ENCODE measurements at places on chromosomes 6 and 20.

GRCh38 chr6:154301839-154302752 is 54.5 kb downstream of the IPCEF1 start:
- H3K27me3 ChIP-seq: no peaks in the 10 kb centered on the region
- no peak overlapping the region for H3K27ac ChIP-seq
- H3K36me3 ChIP-seq: no peaks in the 10 kb centered on the region
- peak; percentile 29 for DNase-seq
- H3K4me1 ChIP-seq: no peaks in the 10 kb centered on the region

- H3K27me3 ChIP-seq: no peaks in the 10 kb centered on the region
- no peak overlapping the region for H3K4me3 ChIP-seq
Measured at GRCh38 chr20:22673467-22673866, 89.1 kb upstream of the FOXA2 start.

GRCh38 chr6:116971959-116972358 is 94.9 kb downstream of the RFX6 start:
- no peak overlapping the region for H3K27ac ChIP-seq
- no peak overlapping the region for H3K4me3 ChIP-seq
- H3K27me3 ChIP-seq: no peaks in the 10 kb centered on the region
- DNase-seq: no peak
- H3K4me1 ChIP-seq: no peaks in the 10 kb centered on the region

DNA sequence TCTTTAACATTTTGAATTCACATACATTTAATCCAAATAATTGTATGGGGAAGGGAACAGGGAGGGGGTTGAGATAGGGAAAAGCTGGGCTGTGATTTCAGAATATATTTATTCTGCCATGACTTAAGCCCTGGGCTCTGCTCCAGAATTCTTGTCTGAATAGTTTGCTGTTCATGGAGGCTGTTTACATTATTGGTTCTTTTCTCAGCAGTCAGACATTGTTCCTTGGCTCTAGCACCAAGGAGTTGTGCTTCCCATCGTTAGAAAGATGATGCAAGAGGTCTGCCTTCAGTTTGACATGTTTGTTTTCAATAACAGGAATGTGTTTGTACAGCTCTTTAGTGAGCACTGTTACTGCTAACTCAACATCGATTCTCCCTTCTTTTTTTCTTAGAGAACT is 198.8 kb upstream of the CDYL start:
- H3K4me1 ChIP-seq: no peaks in the 10 kb centered on the region
- H3K27me3 ChIP-seq: no peaks in the 10 kb centered on the region
- DNase-seq: no peak
- peak overlapping the region; percentile 34 for H3K27ac ChIP-seq
- no peak overlapping the region for H3K4me3 ChIP-seq

DNA sequence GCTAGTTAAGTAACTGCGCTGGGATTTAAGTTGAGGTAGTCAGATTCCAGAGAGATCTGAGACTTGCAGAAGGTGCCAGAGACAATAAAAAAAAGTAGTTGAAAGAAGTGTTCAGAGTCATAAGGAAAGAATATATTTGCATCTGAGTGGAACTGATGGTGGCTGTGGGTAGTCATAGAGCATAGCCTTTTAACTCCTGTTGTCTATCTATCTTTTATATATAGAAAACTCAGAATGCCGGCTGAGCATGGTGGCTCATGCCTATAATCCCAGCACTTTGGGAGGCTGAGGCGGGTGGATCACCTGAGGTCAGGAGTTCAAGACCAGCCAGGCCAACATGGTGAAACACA is 62.0 kb downstream of the CARMIL1 start:
- H3K4me1 ChIP-seq: no peaks in the 10 kb centered on the region
- no peaks in the 10 kb centered on the region for H3K36me3 ChIP-seq
- no peaks in the 10 kb centered on the region for H3K27me3 ChIP-seq
- peak overlapping the region; percentile 54 for H3K27ac ChIP-seq
- DNase-seq: no peak

GRCh38 chr20:59063358-59064213 is 21.0 kb upstream of the PRELID3B start:
- H3K27me3 ChIP-seq: no peaks in the 10 kb centered on the region
- DNase-seq: no peak
- H3K4me1 ChIP-seq: no peaks in the 10 kb centered on the region
- no peak overlapping the region for H3K4me3 ChIP-seq
- H3K36me3 ChIP-seq: no peaks in the 10 kb centered on the region

DNA sequence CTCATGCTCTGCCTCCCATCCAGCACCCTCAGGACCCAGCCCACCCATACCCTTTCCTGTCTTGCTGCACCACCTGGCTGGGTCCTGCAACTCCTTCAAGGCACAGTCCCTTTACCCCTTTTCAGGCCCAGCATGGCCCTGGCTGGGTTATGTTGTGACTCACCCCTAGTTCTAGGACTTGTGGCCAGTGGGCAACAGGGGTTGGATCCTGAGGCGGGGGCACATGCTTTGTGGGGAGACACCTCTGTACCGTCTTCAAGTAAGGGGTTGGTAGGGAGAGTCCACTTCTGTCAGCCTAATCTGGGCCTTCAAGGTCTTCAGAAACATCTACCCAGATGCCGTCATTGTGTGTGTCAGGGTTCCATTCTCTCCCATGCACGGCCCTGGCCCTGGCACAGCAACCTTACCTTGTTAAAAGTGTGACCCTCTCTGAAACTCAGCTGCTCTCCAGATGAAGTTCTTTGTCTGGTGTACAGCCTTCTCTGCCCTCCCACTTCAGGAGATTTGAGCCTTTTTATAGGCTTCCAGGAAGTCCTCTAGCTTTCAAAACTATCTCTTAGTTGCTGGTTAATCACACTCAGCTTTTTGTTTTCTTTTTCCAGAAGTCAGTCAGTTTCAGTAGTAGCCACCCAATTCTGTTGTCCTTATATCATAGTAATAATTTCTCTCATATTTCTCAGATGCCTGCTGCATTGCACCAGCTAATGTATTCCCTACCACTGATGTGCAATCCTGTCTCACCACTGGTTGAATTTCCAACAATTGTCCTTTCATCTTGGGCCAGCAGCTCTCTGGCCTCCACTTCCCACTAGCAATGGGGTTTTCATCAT is 107.3 kb downstream of the NRN1 start:
- no peak for DNase-seq
- no peaks in the 10 kb centered on the region for H3K36me3 ChIP-seq
- no peaks in the 10 kb centered on the region for H3K27me3 ChIP-seq
- H3K4me1 ChIP-seq: no peaks in the 10 kb centered on the region
- H3K4me3 ChIP-seq: no peak overlapping the region

DNA sequence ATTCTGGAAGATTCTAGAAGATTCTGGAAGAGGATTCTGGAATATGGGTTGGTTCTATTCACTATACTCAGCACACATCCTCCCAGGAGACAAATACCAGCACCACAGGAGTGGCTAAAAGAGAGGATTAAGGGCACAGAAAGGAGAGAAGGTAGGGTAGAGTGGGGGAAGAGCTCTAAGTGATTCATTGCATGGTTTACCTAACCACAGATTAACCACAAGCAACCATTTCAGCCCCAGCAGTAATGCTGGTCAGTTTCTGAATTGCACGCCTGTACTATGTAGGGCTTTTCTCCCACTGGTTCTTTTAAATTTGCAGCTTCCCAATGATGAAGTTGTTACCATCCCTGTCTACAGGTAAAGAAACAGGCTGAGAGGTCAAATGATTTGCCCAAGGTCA is 192.7 kb upstream of the PMEPA1 start:
- no peak overlapping the region for H3K4me3 ChIP-seq
- DNase-seq: no peak
- no peaks in the 10 kb centered on the region for H3K4me1 ChIP-seq
- H3K27me3 ChIP-seq: no peaks in the 10 kb centered on the region

- no peaks in the 10 kb centered on the region for H3K36me3 ChIP-seq
- H3K27me3 ChIP-seq: no peaks in the 10 kb centered on the region
- H3K4me1 ChIP-seq: peaks cover 61% of the 10 kb centered on the region
- DNase-seq: no peak
Measured at GRCh38 chr20:63689046-63690002, 7.1 kb upstream of the TNFRSF6B start.

DNA sequence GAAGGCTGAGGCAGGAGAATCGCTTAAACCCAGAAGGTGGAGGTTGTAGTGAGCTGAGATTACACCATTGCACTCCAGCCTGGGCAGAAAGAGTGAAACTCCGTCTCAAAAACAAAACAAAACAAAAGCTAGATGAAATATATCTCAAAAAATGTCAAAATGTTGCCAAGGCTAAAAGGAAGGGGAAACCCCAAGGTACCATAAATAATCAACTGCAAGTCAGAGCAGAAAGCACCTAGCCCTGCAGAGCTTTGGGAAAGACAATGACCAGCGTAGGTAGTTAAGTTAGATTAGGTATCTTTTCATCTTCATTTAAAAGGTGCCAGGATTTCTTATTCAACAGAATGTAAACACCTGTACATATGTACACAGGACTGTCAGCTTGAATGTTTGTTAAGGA is 33.0 kb downstream of the AKIRIN2 start:
- no peak overlapping the region for H3K4me3 ChIP-seq
- H3K36me3 ChIP-seq: no peaks in the 10 kb centered on the region
- H3K4me1 ChIP-seq: no peaks in the 10 kb centered on the region
- no peak for DNase-seq
- no peaks in the 10 kb centered on the region for H3K27me3 ChIP-seq
- H3K27ac ChIP-seq: no peak overlapping the region
